ENCODE measurements at places on chromosomes 2 and 18. TPM values are rescaled to one million over a fixed set of nuclear protein-coding genes. Genes with fewer than 3 reads are reported as not detected.
A peak's percentile ranks its signal among the peaks of the same experiment; 100 is the strongest.

DNA sequence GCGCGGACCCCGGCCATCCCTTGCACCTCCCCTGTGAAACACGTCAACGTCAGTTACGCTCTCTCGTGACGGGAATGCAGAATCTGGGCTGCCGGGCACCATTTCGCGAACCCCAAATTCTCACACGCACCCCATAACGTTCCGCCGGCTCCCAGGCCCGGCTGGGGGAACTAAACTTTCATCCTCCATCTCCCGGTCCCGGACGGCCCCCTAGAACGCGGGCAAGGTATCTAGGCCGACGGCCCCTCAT lies 544 bp downstream of the DNAJC27 start:
- no peak for DNase-seq

- no peak for DNase-seq
Observed at GRCh38 chr2:159213296-159213695, 73.2 kb downstream of the WDSUB1 start.

DNA sequence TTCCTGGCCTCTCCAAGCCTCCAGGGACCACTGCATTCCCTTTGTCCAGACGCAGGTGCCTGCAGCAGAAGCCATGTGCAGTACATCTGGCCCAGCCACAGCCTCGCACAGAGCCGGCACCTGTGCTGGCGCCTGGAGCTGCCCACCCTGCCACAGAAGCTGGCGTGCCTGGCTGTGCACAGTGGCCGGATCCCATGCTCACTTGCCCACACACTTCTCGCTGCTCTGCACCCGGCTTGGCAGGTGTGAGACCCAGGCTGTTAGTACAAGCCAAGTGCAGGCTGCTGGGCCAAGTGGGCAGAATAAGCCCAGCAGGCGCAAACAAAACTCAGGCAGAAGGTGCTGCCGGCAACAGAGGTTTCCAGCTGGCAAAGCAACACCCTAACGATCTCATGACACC lies 124.5 kb upstream of the CCDC150 start:
- no peak for DNase-seq

GRCh38 chr2:120736624-120737339 lies 1.1 kb downstream of the GLI2 start:
- peak; percentile 76 for DNase-seq

DNA sequence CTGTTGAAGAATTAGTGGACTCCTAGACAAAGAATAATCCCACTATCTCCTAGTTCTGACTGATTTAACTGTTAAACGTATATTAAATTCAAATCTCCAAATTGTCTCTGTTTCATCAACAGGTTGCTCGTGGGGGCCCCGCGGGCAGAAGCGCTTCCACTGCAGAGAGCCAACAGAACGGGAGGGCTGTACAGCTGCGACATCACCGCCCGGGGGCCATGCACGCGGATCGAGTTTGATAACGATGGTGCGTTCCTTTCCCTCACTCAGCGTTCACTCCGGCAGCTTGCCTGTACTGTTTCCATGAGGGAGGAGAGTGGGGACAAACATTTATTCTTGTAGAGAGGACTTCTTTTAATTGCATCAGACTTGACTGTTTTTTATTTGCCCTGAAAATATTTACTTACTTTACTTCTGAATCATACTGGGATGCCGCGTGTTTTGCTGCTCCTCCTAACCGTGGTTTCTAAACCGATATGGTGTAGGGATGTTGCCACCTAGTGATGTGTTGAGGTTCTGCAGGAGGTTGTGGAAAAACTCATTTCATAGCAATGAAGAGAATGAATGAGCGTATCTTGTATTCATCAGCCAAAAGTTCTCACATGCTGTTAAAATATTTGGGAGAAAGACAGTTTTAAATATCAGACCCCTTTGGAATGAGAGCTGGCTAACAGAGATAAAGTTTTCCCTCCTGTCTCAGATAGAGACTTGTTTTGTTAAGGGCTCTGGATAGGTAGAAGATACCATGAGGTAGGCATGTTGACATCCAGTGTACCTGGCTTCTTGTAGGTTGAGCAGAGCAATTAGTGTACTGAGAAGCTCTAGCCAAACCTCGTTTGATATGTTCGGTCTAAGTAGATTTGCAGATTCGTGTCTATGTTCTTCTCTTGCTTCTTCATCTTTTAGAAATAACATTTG lies 38.3 kb downstream of the ITGA6 start:
- peak; percentile 77 for DNase-seq

DNA sequence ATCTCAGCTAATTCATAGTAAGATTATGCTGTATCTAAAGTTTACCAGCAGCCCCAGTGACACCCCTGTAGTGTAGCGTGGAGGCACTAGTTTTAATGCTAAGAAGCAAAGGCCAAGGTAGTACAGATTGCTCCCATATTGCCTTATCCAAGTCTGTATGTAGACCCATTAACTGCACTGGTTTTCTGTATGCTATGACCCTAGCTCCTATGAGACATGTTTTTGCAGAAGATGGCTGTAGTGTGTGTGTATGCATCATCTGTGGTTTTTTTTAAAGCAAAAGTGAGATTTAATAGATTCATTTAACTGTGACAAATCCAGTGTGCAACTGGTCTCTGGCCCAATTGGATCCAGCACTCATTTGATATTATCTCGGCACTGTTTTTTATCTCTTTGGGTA lies 86.5 kb downstream of the HAUS1 start:
- no peak for DNase-seq

- DNase-seq: no peak
Observed at GRCh38 chr2:19617257-19617848, 258.9 kb upstream of the OSR1 start.

Gene SIX3
- not detected for total RNA-seq

All from urinary bladder (tissue), 4 donors.